ENCODE measurements at places on chromosomes 12 and 14.

DNA sequence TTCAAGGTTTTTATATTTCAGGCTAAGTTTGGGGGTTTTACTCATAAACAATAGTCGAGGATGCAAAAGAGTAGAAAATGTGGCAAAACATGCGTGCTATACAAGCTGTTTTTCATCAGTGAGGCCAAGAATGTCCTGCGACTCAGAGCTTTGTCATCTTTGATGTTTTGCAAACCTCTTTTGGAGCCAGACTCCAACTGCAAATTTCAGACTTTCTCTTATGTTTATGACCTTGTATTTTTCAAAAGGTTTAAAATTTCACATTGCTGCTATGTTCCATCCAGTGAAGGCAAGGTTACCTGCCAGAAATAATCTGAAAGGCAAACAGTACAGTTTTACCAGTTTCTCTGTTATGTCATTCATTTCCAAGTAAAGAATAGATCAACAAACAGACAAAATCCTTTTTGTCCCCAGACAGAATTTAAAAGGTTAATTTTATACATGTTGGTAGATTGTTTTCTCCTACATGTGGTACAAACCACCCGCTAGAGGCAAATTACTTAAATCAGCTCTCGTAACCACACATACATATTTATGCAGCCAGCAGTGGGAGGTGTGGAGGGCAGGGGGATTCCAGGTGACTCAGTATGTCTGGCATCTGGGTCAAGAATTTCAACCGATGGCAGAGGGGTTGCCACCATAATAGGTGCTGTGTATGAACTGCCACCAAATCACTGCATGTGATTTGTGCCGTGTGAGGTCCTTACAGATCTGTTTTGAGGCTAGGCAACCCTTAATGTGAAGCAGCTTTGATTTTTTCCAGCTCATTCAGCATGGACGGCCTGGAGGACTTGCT lies 119.8 kb upstream of the CPM start:
- DNase-seq = peak; percentile 21

DNA sequence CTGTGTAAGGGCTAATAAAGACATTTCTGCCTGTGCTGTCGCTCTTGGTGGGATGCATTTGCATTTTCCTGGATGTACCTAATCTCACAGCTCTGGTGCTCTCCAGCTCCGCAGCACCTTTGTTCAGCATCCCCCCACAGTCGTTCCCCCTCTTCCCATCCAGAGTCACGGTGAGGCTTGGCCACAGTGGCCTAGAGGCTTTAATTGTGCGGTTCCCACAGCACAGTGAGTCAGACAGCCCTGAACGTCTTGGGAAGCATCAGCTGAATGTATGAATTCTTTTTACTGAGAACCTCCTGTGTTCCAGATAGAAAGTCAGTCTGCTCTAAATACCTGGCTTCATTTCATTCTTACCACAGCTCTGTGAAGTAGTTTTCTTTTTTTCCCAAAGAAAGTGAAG lies 28.7 kb downstream of the MLXIP start:
- DNase-seq = no peak

DNA sequence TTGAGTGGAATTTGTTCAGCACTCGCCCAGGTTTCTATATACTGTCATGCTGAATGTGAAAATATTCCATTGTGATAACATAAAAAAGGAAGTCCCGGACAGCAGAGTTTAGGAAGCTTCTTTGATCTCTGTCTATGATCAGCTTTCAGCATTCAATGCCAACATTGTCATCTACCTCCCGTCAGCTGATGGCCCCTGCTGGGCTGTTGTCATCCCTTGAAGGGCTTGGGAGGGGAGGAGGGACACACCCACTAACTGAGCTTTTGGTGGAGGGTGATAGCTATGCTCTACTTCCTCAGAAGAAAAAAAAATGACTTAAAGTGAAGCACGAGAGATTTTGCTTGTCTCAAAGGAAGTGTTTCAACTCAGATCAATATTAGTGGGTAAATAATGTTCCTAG lies 4.7 kb upstream of the KRT77 start:
- DNase-seq = no peak

DNA sequence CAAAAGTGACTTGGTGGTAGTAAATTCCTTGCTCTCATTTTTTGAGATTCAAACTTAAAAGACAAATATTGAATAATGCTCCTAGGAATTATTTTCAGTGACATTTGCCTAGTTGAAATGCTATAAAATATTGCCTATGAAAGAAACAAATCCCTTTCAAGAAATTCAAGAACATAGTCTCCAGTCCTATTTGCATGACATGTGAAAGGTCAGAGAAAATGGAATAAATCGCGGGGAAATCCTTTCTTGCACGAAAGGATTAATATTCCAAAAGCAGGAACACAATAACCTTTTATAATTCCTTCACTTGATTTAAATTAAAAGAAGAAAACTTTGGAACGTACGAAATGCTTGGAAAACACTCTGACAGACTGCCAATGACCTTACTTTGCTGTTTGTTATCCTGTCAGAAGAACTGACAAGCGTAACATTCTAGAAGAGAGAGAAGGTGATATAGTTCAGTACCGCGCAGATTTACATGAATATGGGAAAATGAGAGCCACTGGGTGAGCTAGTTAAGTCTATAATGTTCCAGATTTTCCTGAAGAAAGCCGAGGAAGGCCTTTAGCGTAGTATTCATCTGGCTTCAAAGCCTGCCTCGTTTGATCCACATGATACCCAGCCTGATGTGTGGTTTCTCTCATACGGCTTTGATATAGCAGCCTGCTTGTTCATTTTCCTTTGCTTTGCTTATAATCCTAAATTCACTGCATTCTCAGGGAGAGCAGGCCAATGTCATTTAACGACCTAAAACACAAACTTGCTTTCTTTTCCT lies 103.0 kb downstream of the PRIMA1 start:
- DNase-seq = no peak

DNA sequence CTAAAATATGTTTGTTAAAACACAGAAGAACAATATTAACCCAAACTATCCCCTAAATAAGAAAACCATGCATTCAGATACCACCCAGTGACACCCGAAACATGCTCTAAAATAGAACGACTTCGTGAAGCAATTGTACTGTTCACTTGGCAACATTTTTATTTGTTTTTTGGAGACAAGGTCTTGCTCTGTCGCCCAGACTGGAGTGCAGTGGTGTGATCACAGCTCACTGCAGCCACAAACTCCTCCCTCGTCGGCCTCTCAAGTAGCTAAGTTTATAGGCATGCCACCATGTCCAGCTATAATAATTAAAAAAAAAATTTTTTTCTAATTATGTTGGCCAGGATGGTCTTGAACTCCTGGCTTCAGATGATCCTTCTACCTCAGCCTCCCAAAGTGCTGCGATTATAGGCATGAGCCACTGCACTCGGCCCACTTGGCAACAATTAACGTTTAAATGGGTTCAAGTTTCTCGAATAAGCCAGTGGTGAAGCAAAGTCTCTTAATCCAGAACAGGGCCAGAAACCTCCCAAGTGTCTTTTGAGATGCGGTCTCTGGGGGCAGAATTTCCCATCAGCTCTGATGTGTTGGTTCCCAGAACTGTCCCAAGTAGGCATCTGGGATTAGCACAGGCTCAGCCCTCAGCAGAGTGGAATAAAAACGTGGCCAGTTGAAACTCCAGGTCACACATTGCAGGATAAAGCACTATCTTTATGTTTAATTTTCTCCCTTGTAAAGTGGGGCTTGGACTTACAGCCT lies 74.5 kb downstream of the TMCC3 start:
- DNase-seq = no peak

GRCh38 chr12:76948879-76949278 lies 70.1 kb upstream of the CSRP2 start:
- no peak for DNase-seq

DNA sequence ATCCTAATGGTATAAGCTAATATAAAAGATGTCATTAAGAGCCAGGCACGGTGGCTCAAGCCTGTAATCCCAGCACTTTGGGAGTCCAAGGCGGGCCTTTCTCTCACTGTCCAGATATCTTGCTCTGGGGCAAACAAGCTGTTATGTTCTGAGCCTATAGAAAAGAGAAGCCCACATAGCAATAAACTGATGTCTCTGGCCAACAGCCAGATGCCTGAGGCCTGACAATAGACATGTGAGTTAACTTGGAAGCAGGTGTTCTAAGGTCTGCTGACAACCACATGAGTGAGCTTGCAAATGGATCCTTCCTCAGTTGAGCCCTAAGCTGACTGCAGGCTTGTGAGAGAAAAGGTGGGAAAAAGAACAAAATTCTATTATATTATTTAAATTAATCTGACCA lies 25.0 kb downstream of the YAF2 start:
- DNase-seq = no peak

DNA sequence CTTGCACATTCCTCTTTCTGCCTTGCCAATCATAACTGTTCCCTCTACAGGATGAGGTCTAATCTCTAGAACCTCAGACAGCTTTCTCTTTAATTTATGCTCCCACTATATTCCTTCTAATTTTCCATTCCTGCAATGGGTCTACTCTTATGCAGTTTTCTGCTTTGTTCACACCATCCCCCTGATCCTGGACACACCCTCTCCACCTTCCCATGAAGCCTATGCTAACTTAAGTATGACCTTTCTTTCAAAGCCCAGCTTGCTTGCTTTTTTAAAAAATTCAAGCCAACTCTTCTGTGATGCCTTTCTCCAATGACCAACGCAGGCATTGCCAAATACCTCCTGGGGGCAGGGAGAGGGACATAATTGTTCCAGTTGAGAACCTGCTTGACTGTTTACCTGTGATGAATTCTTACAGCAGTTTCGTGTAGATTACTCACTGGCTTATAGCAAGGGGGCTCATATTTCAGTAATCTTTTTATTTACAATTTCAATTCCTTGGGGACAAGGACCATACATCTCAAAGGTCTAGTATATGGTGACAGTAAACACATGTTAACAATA lies 7.8 kb downstream of the SLC38A1 start:
- DNase-seq = no peak

GRCh38 chr12:106181401-106182114 lies 42.8 kb upstream of the NUAK1 start:
- no peak for DNase-seq

DNA sequence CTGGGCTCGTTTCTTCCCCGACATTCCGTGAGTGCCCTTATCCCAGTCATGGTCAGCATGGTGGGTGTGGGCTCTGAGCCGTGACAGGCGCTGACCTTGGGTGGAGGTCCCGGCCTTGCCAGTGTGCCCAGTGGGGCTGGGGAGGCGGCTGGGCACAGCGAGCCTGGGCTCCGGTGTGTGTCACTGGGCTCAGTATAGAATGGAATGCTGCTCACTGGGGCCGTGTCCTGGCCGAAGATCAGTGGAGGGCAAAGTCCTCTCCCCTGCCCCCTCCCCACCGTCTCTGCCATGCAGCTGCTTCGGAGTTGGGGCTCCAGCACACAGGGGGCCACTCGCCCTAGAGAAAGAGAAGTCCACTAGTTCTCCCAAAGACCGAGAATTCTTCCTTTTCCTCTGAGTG lies 164.4 kb downstream of the TSPAN9 start:
- DNase-seq = no peak

DNA sequence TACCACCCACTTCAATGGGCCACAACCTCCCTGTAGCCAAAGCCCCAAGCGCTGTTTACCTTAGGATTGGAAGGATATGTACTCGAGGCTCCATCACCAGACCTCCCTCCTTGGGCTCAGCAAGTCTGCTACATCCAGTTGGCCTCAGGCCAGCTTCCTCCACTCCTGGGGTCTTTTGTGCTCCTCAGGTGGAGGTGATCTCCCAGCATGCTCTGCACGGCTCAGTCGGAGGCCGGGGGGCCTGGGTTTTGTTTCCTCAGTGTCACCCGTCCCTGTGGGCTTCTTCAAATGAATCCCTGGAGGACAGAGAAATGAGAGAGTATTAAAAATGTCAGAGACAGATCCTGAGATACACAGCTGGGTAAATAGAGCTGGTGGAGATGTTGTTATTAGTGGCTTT lies 723.1 kb upstream of the TBX3 start:
- DNase-seq = no peak

- DNase-seq = no peak
These were observed 398.3 kb downstream of the AEBP2 start for GRCh38 chr12:19837543-19837942.

DNA sequence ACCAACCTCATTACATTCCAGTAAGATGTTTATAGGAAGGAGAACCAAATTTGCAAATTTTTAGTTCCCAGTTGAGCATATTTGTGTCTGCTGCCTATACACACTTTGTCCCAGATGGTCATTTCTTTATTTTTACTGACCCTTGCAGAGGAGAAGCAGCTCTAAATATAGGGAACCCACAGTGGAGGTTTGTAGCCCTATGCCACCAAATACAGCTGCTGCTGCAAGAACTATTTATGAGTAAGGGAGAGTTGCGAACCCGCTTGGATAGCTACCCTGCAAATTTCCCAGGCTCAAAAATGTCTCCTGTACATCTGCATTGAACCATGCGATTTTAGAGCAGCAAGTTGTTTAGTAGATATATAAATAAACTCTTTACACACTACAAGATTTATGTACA lies 48.2 kb downstream of the NAV3 start:
- no peak for DNase-seq

GRCh38 chr12:127886827-127887226 lies 380.1 kb upstream of the TMEM132C start:
- DNase-seq = no peak

GRCh38 chr12:9144730-9145106 lies 29.0 kb upstream of the A2M start:
- DNase-seq = no peak

DNA sequence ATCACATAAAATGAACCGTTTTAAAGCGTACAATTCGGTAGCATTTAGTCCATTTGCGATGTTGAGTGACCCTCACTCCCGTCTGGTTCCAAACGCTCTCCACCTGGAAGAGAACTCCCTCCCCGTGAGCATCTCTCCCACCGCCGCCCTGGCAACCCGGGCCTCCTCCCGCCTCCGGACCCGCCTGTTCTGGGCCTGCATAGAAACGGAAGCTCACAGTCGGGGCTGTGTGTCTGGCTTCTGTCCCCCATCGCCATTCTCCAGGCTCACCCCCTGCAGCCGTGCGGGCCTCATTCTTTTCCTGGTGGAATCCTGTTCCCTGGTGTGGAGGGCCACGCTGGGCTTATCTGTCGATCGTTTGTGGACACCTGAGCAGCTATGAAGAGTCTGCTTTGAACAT lies 17.3 kb downstream of the LRCOL1 start:
- DNase-seq = no peak

DNA sequence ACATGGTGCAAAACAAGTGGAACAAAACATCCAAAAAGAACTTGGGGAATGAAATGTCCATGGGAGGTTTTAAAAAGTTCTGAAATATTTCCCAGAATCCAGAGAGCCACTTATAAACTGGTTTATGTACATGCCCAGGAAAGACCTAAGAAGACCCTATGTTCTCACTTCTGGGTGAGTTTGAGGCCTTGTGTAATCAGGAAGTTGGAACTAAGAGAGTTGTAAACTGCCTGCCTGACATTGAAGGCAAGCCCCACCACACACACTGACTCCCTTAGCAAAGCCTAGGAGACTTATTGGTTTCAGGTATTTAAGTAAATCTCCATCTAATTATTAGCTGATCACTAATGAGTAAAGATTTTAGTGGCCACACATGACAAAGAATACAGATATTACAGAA lies 142.5 kb downstream of the LRIG3 start:
- no peak for DNase-seq

All from CD8-positive, alpha-beta T cell (primary cell).